ENCODE measurements at places on chromosomes 2 and 18. TPM values are rescaled to one million over a fixed set of nuclear protein-coding genes. Genes with fewer than 3 reads are reported as not detected.

DNA sequence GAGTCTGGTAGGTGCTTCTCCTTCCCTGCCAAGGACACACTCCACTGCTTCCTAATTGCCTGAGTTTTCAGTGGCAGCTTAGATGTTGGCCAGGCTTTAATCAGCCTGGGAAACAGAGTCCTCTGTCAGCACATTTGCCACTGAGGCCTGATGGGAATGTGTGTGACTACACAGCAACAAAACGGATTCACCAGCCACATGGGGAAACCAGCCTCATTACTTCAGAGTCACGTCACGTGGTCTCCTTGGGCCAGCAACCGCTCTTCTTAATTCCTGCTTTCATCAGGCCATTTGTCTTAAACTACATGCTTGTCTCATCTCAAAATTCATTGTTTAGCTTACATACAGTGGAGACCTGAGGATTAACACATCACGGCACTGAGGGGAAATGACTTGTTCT, 93.9 kb upstream of the LTBP1 start:
- DNase-seq: no peak
- no peak overlapping the region for H3K27ac ChIP-seq
- H3K36me3 ChIP-seq: no peaks in the 10 kb centered on the region
- H3K4me3 ChIP-seq: no peak overlapping the region
- H3K27me3 ChIP-seq: no peaks in the 10 kb centered on the region

DNA sequence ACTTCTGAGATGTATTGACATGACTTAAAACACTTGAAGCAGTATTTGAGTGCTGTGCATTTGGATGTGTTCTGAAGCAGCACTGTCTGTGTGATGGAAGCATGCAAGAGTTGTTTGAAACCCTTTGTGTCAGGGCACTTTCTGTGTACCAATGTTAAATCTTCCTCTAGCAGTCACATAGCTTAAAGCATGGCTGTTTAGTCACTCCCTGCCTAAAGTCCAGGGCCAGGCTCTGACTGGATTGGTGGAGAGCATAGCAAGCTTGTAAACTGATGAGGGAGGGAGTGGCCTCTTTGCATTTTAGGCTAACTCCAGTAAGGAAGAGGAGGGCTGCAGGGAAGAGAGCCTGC, 73.5 kb downstream of the MYO1B start:
- no peak overlapping the region for H3K27ac ChIP-seq
- H3K4me1 ChIP-seq: peaks cover 13% of the 10 kb centered on the region
- H3K4me3 ChIP-seq: no peak overlapping the region
- DNase-seq: no peak
- no peaks in the 10 kb centered on the region for H3K27me3 ChIP-seq

GRCh38 chr2:201128933-201129505, 13.1 kb downstream of the CFLAR start:
- no peak for DNase-seq
- no peaks in the 10 kb centered on the region for H3K27me3 ChIP-seq
- H3K27ac ChIP-seq: peak overlapping the region; percentile 91
- peaks cover 95% of the 10 kb centered on the region for H3K4me1 ChIP-seq
- peaks cover 7% of the 10 kb centered on the region for H3K36me3 ChIP-seq

GRCh38 chr2:199464606-199465352, 7.0 kb upstream of the SATB2 start:
- H3K27ac ChIP-seq: no peak overlapping the region
- peaks cover 37% of the 10 kb centered on the region for H3K4me1 ChIP-seq
- no peaks in the 10 kb centered on the region for H3K36me3 ChIP-seq
- H3K27me3 ChIP-seq: peaks cover 90% of the 10 kb centered on the region
- no peak overlapping the region for H3K4me3 ChIP-seq

SULT1C4 gene
- not detected for polyA plus RNA-seq

GRCh38 chr2:198630384-198630783, 826.0 kb downstream of the PLCL1 start:
- H3K4me3 ChIP-seq: no peak overlapping the region
- H3K4me1 ChIP-seq: no peaks in the 10 kb centered on the region
- no peak overlapping the region for H3K27ac ChIP-seq
- DNase-seq: no peak
- H3K27me3 ChIP-seq: no peaks in the 10 kb centered on the region

GRCh38 chr2:205283736-205284270, 398.5 kb upstream of the NRP2 start:
- H3K4me1 ChIP-seq: no peaks in the 10 kb centered on the region
- H3K36me3 ChIP-seq: no peaks in the 10 kb centered on the region
- DNase-seq: no peak
- no peaks in the 10 kb centered on the region for H3K27me3 ChIP-seq

DNA sequence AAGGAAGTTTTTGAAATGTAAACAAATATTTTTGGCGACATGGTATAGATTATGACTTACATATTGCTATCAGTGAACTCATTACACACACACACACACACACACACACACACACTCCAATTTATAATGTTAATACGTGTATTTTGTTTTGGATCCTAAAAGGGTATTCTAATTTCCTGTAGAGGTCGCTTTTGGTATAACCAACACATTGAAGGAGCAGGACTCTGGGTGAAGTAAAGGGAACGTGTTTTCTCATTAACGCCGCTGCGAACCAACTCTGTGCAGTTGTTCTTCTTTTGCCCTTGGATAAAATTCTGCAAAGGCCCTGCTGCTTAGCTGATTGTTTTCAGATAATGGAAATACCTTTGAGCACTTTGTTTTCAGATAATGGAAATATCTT, 190.4 kb downstream of the PMAIP1 start:
- H3K4me3 ChIP-seq: no peak overlapping the region
- no peaks in the 10 kb centered on the region for H3K27me3 ChIP-seq
- H3K36me3 ChIP-seq: no peaks in the 10 kb centered on the region
- H3K4me1 ChIP-seq: no peaks in the 10 kb centered on the region
- no peak overlapping the region for H3K27ac ChIP-seq
- no peak for DNase-seq

PLEK gene
- 5.7 TPM for polyA plus RNA-seq

GRCh38 chr18:57627488-57627887, 5.9 kb upstream of the NARS1 start:
- DNase-seq: no peak
- H3K27ac ChIP-seq: no peak overlapping the region
- H3K36me3 ChIP-seq: no peaks in the 10 kb centered on the region
- no peak overlapping the region for H3K4me3 ChIP-seq

- no peaks in the 10 kb centered on the region for H3K4me1 ChIP-seq
- no peaks in the 10 kb centered on the region for H3K27me3 ChIP-seq
- no peak overlapping the region for H3K27ac ChIP-seq
- H3K4me3 ChIP-seq: no peak overlapping the region
These were observed 400.3 kb downstream of the MTX2 start for GRCh38 chr2:176669398-176670174.

DNA sequence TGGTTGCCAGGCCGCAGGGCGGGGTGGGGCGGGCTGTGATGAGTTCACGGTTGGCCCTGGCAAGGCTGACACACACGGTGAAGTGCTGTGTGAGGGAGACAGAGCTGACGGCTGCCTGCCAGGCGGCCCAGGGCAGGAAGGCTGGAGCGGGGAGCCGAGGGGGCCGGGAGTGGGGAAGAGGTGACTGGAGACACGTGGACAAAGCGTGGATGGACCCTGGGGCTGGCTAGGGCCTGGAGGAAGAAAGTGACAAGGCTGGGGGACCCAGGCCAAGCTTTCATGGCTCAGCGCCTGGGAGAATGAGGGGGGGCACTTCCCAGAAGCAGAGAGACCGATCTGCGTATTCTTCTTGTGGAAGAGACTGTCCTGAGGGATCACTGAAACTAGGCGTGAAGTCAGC, 123.2 kb downstream of the DYSF start:
- no peak for DNase-seq
- no peaks in the 10 kb centered on the region for H3K27me3 ChIP-seq
- H3K27ac ChIP-seq: no peak overlapping the region
- H3K4me3 ChIP-seq: no peak overlapping the region

GRCh38 chr2:140841141-140841540, 1289.7 kb downstream of the LRP1B start:
- no peak overlapping the region for H3K4me3 ChIP-seq
- no peak for DNase-seq
- H3K27ac ChIP-seq: no peak overlapping the region
- no peaks in the 10 kb centered on the region for H3K4me1 ChIP-seq
- H3K27me3 ChIP-seq: no peaks in the 10 kb centered on the region
- no peaks in the 10 kb centered on the region for H3K36me3 ChIP-seq

DNA sequence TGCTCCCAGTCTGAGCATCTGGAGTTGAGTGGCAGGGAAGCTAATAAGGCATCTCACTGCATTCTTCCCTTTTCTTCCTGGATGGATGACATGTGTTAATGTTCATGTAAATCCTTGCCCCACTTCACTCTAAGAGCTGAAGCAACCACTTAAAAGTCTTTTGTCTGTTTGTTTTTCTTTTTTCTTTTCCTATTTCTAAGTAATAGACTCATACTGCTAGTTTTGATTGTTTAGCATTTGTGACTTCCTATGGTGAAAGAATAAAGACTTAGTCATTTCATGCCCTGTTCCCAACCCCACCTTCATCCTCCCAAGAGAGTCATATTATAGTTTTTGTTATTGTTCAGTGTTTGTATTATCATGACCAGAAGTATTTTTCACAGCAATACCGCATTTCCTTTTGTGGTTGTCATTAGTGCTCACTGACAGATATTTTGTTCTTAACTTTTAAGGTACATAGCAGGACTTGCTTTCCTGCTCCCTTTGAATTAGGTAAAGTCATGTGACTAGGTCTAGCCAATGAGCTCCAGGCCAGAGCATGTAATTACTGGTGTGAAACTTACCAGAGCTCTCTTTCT, 18.1 kb upstream of the SPP2 start:
- H3K27me3 ChIP-seq: no peaks in the 10 kb centered on the region
- peaks cover 60% of the 10 kb centered on the region for H3K4me1 ChIP-seq
- peak; percentile 81 for DNase-seq
- H3K4me3 ChIP-seq: no peak overlapping the region
- no peaks in the 10 kb centered on the region for H3K36me3 ChIP-seq

- H3K27ac ChIP-seq: no peak overlapping the region
- no peaks in the 10 kb centered on the region for H3K36me3 ChIP-seq
- H3K27me3 ChIP-seq: no peaks in the 10 kb centered on the region
- H3K4me3 ChIP-seq: no peak overlapping the region
These were observed 1695.0 kb upstream of the CELF4 start for GRCh38 chr18:39260565-39260964.

TLX2 gene
- polyA plus RNA-seq: 0.33 TPM

GRCh38 chr2:8312221-8312620, 369.6 kb upstream of the ID2 start:
- peak overlapping the region; percentile 9 for H3K27ac ChIP-seq
- peaks cover 68% of the 10 kb centered on the region for H3K4me1 ChIP-seq
- H3K27me3 ChIP-seq: no peaks in the 10 kb centered on the region
- H3K4me3 ChIP-seq: no peak overlapping the region

DNA sequence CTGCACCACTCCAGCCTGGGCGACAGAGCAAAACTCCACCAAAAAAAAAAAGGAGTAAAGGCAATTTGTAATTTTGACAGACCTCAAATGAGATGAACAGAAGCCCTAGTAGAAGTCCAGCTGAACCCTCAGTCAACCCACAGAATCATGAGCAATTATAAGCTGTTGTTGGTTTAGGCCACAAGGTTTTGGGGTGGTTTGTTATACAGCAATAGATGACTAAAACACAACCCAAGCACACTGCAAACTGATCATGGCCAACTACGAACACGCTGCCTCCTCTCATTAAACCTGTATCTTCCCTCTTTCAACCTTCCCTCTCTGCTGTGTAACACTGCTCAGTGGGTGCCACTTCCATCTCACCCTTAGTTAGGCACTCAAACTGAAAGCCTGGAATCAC, 22.1 kb downstream of the AAK1 start:
- no peaks in the 10 kb centered on the region for H3K27me3 ChIP-seq
- H3K36me3 ChIP-seq: no peaks in the 10 kb centered on the region
- DNase-seq: no peak
- H3K4me1 ChIP-seq: peaks cover 89% of the 10 kb centered on the region

TFPI gene
- polyA plus RNA-seq: not detected
